ENCODE measurements at places on chromosomes 1 and 21.

DNA sequence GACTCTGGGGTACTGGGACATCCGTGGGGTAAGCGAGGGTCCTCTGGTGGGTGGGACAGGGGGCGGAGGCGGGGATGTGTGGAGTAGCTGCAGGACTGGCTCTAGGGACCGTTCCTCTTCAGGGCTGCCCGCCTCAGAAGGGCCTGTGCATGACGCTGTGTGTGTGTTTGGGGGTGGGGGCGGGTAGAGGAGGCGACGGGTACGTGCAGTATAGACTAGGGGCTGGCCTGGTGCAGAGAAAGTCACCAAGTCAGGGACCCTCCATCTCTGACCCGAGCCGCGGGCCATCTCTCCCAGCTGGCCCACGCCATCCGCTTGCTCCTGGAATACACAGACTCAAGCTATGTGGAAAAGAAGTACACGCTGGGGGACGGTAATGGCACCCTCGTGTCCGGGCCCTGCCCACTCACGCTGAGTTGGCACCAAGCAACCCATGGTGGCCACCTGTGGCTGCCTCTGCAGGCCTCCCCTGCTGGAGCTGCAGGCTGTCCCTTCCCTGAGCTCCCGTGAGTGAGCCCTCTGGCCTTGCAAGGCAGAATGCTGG, 342 bp downstream of the GSTM5 start:
- no peak for DNase-seq

- no peak for DNase-seq
Measured at GRCh38 chr1:53470155-53470554, 11.0 kb downstream of the DMRTB1 start.

GRCh38 chr1:14896381-14897079, 257.0 kb upstream of the TMEM51 start:
- DNase-seq: no peak

- no peak for DNase-seq
Measured at GRCh38 chr1:204318324-204318723, 41.4 kb downstream of the PLEKHA6 start.

DNA sequence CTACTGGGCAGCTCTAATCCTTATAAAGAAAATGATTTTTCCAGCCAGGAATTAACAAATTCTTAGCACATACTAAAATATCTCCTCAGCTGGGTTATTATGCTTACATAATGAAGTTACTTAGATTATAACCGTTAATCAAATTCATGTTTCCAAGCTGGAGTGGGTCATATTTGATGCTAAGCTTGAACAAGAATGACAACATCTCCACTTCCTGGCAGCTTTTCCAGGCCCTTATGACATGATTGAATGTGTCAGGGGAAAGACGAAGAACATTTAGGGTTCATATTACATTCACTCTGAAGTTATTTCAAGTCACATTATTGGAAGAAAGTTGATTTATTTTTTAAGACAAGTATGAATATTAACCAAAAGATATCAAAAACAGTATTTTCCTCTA, 333.7 kb downstream of the PCP4 start:
- no peak for DNase-seq

GRCh38 chr1:37808369-37809319, 636 bp upstream of the YRDC start:
- peak; percentile 27 for DNase-seq

DNA sequence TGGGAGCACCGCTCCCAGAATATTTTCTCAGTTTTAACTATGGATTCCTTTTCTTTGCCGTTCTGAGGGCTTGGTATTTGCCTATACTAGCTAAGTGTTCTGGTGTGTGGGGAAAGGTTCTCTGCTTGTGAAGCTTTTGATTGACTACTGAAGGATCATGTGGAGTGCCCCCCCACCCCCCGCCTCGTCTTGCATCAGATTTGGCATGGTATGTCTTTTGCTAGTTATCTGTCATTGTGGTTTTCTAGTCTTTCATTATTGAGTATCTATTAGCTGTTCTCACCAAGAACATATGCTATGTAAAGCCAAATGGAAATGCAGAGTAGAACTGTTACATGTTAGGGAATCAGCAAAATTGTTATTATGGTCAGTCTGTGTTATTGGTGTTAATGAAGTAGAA, 58.3 kb downstream of the MACF1 start:
- DNase-seq: no peak

GRCh38 chr1:155125946-155126555, 1.6 kb upstream of the EFNA1 start:
- DNase-seq: no peak

DNA sequence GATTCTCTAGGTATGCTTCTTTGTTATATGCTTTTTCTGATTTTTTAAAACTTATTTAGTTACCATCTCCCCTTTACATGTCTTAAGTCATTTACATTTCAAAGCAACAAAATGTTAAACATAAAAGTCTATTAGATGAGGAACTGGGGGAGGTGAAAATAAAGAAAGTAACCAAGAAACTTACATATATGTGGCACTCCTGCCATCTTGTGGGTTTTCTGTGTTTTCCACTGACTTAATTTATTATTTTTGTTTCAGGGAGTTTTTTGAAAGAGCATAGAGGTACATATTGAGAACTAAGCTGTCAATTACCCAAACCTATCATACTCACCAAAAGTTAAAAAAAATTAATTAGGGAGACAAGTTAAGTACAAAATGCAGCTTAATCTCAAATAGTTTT, 1531.1 kb downstream of the MRPL39 start:
- DNase-seq: no peak

DNA sequence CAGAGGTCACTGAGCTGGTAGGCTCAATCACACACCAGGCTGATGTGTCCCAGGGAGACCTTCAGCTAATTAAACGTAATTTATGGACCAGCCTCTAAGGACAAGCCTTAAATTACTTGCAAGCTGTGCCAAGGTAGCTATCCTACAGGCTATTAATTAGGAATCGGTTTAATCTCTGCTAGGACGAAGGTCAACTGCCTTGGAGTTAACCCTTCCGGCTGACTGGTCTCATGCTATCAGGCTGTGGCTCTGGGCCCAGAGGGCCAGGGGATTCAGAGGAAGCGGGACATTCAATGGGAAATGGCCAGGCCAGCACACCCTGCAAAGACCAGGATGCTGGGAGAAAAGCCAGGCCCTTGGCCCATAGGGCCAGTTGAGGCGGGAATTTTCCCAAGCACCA, 19.0 kb downstream of the DHRS3 start:
- DNase-seq: no peak

GRCh38 chr1:186514367-186514766, 53.5 kb upstream of the PDC start:
- no peak for DNase-seq

- DNase-seq: no peak
Measured at GRCh38 chr1:85359874-85360721, 83.7 kb upstream of the BCL10 start.

DNA sequence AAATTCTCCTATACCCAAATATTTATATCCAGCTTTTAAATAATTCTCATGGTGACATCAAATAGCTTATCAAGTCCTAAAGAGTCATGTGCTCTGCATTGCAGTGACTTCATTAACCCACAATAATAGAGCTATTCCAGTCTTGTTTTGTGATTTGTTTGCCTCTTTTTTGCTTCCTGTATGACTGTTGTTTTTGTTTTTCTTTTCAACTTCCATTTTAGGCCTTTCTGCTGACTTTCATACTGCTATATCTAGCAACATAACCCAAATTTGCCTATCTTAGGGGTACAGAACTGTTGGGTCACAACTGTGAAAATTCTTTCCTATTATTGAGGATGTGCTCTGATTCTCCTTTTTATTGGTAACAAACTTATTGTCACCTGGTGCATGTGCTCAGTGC, 30.3 kb downstream of the SPATA17 start:
- DNase-seq: no peak

GRCh38 chr21:42695697-42696380, 42.4 kb downstream of the PDE9A start:
- no peak for DNase-seq

GRCh38 chr1:23100074-23100748, 68.4 kb downstream of the LUZP1 start:
- peak; percentile 61 for DNase-seq

- DNase-seq: no peak
Measured at GRCh38 chr1:201253411-201253810, 29.9 kb upstream of the PKP1 start.

DNA sequence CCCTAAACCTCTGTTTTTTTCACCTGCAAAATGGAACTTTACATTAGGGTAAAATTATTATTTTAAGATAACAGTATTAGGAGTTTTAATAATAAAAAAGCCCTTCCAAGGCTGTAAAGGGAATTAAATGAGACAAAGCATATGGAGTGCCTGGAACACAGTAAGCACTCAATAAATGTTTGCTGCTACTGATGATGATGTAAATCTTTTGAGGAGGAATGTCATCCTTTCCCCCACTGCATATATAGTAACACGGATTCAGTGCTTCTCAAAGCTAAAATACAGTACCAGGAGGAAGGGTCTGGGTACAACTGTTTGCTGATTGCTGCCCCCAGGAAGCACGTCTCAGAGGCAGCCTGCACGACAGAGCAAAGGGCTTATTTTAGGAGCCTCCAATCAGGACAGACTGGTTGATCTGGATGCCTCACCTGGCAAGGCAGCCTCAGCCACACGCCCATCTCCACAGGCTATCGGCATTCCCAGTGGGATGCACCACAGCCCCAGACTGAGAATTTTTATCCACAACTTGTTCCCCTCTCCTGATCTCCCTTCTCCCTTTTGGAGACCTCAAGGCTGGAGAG, 64.4 kb downstream of the GADD45A start:
- DNase-seq: no peak

DNA sequence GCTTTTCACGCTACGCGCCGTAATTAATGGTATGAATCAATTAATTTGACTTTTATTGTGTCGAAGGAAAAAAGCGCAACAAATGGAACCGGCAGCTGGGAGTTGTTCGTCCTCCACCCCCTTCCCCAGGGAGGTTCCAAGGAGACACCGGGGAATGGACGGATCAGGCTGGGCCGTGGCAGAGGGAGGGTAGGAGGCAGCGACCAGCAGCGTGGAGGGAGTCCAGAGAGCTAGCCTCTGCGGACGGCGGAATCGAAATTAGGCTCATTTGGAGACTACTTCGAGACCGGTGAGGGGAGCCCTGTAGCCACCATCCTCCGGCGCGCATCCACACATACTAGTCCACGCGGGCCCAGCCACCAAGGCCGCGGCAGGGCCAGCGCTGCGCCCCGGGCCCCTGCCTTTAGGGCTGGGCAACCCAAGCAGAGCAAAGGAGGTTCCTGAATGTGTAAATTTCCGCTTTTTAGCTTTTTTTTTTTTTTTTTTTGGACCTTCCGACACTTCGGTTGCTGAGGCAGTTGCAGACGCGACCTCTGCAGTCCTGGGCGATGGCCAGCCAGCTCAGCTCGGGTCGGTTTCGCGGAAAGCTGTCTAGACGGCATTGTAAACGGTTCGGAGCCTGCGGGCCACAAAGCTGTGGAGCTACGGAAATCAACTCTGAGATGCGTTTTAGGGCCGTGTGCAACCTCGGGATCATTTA, 2.2 kb upstream of the FOXD3 start:
- DNase-seq: no peak

DNA sequence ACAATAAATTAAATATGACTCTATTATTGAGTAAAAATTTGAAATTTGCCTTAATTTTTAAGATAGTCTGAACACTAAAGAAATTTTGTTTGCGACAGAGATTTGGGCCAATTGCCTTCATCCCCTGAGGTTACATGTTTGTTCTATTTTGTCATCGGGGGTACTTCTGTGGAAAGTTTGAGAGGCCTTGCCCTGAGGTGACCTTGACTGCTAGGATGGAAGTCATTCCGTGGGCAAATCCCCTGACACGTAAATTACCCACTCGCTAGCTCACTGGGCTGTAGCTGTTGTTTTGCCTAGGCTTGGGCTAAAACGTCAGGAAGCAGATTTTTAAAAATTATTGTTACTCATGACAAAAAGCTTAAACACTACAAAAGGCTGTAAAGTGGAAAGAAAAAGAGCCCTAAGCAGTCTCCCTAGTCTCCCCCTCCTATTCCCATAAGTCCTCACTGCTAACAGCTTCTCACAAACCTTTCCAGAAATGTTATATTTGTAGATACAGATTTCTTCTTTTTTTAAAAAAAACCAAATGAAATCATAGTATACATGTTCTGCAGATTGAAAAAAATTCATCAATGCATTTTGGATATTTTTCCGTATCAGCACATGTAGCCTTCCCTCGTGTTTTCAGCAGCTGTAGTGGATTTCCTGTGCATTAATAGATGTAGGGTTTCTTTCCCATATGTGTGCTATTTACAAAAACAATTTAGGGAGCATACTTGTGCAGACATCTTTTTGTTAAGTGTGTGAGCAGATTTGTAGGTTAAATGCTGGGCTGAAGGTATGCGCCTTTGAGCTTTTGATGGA, 142.7 kb downstream of the MRPS6 start:
- no peak for DNase-seq

GRCh38 chr1:22635436-22635835, 992 bp upstream of the C1QA start:
- no peak for DNase-seq

GRCh38 chr1:155064111-155064831, 731 bp downstream of the EFNA4 start:
- peak; percentile 18 for DNase-seq

GRCh38 chr1:183905508-183906113, 100.7 kb downstream of the RGL1 start:
- no peak for DNase-seq

- no peak for DNase-seq
Measured at GRCh38 chr1:207021139-207021861, 11.3 kb downstream of the C1orf116 start.

DNA sequence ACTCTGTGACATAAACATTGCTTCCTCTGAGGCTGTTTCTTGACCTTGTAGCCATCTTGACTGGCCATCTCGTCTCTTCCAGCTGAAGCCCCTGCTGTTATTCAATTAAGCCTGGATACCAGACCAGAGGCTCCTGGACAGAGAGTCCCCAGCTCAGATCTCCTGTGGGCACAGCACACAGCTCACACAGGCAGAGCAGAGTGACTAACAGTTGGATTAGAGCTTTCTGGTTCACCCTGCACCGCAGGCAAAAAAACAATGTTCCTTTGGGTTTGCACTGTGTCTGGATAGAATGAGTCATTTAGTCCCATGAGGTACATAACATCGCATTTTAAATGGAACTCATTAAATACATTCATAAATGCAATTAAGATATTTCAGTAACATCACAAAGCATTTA, 33.4 kb upstream of the USH2A start:
- no peak for DNase-seq

- DNase-seq: no peak
Measured at GRCh38 chr1:67274623-67275325, 32.9 kb upstream of the IL12RB2 start.

DNA sequence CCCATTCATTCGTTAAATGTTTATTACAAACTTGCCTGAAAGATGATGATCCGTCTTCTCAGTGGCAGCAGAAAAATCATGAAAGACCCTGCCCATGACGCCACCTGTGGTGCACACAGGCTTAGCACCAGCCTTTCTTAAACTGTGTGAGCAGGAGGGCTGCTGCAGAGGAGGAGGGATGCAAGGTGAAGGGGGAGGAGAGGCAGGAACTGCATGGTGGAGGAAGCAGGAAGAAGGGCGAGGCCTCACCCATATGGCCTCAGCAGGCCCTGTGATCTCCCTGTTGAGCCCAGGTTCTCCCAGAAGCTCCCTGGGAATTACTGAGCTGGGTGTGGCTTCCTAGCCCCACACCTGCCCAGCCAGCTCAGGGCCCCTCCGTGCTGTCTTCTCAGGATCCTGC, 25.0 kb upstream of the RD3 start:
- no peak for DNase-seq

GRCh38 chr1:188846468-188846867, 1631.2 kb downstream of the BRINP3 start:
- no peak for DNase-seq
